Lower leg skin (tissue), 4 donors: ENCODE measurements at places on chromosomes 2 and 18. TPM values are rescaled to one million over a fixed set of nuclear protein-coding genes. Genes with fewer than 3 reads are reported as not detected.
A peak's percentile ranks its signal among the peaks of the same experiment; 100 is the strongest.

GRCh38 chr2:84309281-84309680 is 149.8 kb downstream of the SUCLG1 start:
- no peak for DNase-seq

- DNase-seq = no peak
Observed at GRCh38 chr2:186126181-186126580, 359.9 kb upstream of the ZC3H15 start.

DNA sequence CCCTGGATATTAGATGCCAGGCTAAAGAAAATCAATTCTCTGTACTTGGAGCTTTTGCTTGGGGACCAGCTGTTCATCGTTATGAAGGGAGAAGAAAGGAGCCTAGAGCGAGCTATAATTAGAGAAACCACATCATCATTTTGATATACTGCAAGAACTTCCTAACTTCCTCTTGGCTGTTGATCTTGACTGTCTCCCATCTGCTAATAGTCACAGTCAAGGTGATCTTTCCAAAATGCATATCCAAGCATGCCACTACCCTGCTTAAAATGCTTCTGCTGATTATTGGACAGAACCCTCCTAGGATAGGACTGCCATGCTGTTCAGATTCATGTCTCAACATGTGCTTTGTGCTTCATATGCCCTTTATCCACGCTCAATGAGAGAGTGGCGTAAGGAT is 54.8 kb downstream of the RAPGEF4 start:
- no peak for DNase-seq

GRCh38 chr18:41744421-41745030 is 210.5 kb upstream of the PIK3C3 start:
- DNase-seq = no peak

GRCh38 chr2:232894746-232895145 is 24.7 kb downstream of the SNORC start:
- no peak for DNase-seq

Gene GPR39
- total RNA-seq = 0.30 TPM

DNA sequence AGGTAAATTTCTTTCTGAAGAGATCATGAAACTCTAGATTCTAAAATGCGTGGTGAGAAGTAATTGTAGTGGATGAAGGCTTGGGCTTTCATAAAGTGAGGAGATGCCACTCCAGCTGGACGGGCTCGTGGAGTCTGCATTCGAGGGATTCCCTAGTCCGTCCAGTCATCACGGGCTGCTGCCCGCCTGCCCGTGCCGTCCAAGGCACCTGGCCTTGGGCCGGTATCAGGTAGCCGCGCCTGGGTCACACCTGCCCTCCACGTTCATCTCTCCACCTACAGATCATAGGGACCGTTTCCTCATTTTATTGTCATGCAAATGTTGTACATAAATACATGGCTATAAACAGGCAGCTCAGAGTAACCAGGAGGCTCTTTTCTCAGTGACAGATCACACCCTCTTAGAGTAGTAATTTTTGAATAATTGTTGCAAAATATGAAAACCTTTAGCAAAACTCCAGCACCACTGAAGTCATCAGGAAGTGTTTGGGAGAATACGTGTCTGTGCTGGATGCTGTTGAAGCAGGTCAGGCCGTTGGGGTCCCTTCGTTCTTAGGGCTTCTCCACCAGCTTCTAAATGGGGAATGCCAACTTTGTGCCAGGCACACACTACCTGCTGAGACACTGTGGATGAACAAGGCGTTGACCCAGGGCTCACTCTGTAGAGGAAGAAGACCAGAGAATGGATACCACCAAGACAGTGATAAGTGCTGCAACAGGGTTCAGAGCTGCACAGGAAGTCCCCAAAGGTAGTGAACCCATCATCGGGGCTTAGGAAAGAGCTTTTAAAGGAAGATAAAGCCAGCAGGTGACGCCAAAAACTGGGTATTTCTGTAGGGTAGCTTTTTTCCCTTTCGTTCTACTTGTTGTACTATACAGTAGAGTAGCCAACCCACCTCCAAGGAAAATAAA is 112.5 kb downstream of the FAM210A start:
- no peak for DNase-seq

Gene FBXO41
- total RNA-seq = 2.9 TPM

Gene CRYGD
- not detected for total RNA-seq

- DNase-seq = no peak
Observed at GRCh38 chr18:59056706-59057492, 82.8 kb upstream of the SEC11C start.

DNA sequence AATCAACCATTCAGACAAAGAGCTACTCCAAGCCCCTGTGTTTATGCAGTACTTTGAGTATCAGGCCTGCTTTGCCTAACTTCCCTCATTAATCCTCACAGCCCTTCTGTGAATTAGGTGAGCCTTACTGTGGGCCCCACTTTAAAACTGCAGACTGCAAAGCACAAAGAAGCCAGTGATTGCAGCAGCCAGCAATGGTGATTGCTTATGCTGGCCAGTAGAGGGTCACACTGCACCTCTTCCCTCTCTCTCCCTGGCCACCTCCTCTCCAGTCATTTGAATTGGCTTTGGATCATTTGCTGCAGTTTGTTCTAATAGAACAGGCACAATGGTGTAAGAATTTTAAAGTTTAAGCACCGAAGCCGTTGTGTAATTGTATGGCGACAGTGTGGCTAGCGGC is 229.9 kb downstream of the AGPS start:
- DNase-seq = no peak

Gene GPR155
- 17.6 TPM for total RNA-seq

GRCh38 chr2:6986301-6986911 is 69.2 kb downstream of the RNF144A start:
- DNase-seq = no peak

Gene LPIN1
- total RNA-seq = 15.6 TPM

DNA sequence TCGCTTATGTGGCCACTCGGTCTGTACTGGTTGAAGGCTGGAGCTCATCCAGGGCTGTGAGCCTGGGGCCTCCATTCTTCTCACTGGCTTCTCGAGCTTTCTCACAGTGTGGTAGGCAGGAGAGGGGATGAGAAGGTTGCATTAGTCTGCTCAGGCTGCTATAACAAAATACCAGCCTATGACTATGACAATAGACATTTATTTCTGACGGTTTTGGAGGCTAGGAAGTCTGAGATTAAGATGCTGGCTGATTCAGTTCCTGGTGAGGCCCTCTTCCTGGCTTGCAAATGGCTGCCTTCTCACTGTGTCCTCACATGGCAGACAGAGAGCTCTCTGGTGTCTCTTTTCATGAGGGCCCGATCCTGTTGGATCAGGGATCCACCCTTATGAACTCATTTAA is 6.2 kb upstream of the STK25 start:
- DNase-seq = no peak

DNA sequence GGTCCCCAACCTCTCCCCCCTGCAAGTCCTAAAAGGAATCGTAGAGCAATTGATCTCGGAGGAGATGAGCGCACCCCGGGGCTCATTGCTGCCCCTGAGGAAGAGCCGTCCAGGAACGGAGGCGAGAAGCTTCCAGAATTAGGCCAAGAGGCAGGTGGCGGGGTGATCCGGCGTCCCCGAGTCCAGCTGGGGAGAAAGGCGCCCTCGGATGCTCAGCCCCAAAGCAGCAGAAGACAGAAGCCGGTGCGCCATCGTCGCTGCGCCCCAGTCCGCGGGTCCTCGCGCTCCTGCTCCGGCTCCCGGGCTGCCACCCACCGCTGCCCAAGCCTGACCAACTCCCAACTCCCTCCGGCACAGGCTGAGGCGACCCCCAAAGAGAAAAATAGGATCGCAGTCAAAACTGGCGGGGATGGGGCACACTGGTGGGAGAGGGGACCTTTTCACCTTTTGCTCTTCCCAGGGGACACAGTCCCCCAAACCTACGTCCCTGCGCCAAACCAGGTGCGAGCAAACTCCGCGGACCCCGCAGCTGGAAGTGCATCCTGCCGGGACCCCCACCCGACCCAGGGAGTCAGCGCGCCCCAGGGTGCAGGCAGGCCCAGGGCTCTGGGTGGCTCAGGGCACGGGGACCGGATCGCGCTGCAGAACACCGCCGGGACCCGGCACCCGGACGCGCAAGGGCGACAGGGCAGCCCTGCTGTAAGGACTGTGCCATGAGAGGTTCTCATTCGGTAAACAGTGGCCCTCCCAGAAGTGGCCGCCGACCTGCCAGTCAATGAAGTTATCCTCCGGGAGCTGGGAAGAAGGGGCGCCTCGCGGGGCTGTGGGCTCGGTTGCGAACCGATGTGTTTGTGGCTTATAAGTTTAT is 8.4 kb upstream of the MEIS1 start:
- DNase-seq = no peak

DNA sequence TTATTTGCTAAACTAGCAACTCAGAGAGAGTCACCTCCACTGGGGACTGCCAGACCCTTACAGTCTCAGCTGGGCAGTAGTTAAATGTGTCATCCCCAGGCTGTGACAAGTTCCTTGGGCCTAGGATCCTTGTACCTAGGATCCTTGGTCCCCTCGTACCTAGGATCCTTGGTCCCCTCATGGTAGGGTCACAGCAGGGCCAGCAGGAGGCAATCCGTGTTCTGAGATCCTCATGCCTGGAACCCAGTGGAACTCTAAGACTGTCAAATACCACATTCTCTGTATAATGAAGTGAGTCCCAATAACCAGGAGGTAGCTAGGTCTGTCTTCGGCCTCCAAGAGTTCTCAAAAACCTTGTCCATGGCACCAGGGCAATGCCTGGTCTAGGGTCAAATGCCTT is 60.8 kb downstream of the LYPD6B start:
- DNase-seq = no peak

DNA sequence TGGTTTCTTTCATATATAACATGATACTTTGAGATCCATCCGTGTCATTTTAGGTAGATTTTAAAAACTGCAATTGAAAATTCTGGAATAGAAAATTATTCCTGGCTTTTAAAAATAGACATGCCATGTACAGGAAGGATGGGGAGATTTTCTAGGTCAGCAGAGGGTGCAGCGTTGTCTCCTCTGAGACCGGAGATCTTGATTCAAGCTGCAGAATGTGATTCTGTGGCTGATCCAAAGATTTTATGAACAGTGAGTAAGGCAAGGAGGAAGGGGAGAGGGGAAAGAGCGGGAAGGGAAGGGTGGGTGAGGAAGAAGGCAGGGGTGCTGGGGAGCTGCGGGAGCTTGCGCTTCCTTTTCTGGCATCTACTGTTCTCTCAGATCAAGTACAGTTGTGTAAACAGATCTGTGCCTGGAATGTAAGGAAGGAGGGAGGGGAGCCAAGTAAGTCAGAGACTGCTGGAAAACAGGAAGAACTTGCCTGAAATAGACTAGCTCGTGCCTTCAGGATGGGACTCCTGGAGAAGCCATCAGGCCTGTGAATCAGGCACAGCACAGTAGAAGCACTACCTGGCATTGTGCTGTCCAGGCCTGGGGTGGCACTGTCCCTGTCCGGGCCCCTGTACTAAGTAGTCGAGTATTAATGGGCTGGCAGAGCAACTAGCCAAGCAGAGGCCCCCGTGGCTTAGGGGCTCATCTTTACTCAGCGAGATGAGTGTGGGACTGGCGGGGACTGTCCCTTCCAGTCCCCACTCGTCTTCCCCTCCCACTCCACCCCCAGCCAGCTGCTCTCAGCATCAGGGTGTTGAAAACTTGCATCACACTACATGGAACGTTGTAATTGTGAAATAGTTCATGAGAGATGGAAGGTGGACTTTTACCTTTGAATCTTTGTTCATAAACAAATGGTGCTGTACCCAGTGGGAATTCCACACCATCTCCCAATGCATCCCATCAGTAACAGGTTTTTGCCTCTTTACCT is 163.5 kb downstream of the UXS1 start:
- peak; percentile 39 for DNase-seq

DNA sequence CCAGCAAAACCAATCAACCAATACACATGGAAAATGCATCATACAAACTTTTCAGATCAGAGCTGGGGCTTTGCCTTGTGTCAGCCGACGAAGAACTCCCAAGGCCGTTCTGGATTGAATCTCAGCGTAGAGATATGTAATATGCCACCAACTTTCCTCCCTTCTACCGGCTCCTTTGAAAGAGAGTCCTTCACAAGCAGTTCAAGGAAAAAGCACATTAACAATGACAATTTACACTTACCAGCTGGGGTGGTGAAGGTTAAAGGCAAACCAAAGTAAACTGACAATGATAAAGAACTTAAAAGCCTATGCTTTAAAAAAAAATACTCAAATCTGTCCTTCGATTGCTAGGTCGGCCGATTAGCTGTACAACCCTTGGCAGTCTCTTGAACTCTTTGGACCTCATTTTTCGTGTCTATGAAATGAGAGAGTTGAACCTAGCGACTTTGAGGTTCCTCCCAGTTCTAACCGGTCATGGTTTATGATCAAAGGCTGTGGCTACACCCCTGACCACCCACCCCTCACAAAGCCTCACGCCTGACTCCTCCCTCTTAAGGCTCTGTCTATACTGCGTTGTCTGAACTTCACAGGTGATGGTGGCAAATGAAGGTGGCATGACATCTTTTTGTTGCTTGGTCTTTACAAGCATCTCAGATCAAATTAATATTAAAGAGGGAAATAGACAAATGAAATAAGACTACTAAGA is 46.2 kb downstream of the BCL2 start:
- no peak for DNase-seq

DNA sequence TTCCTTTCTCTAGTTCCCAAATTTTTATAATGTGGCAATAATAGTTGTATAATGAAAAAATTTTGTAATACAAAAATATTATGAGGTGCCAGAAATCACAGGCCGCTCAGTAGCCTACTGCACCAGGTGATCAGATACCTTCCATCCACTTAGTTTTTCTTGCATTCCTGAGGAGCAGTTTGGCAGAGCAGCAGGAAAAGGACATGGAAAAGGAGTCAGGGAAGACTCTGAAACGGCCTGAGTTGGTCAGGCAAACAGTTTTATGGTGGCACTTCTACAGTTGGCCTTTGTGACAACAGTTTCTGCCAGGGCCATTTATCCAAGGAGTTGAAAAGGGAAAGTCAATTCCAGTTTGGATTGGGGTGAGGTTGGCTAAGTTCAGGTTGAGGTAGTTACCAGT is 165.4 kb upstream of the ALPP start:
- DNase-seq = no peak

Gene SLC35F5
- total RNA-seq = 77.7 TPM

Gene SLC11A1
- 2.2 TPM for total RNA-seq

Gene SLC9A4
- total RNA-seq = 0.74 TPM

DNA sequence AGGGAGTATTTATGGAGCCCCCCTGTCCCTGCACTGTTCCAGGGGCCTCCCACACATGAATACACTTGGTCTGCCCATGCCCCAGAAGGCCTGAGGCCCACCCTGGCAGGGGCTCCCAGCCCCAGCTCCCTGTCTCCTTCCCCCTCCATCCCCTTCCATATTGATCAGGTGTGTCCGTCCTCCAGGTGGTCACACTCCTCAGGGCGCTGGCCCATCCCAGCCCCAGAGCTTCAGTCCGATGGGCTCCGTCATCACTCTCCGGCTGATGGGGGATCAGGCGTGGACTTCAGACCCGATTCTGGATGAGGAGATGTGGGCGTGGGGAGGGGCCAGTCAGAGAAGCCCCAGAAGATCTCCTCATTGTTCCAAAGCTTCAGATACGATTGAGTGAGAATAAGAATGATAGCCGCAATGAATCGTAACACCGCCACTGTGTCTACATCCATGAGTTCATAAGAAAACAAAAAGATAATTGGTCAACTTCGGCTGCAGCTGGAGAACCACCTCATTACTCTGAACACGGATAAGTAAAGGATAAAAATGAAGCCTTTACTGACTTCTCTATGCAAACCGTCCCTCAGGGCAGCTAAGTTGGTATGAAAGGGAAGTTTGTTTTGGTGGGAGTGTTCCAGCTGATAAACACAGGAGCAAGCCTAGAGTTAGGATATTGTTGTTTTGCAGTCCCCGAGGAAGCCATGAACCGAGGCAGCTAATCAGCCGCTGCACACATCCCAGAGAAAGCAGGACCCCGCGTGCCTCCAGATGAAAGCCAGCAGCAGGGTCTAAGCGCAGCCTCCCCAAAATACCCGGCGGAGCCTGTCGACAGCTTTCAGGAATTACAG is 279.5 kb downstream of the NDUFA10 start:
- DNase-seq = no peak

- no peak for DNase-seq
Observed at GRCh38 chr2:52036024-52036423, 1004.1 kb upstream of the NRXN1 start.
